ENCODE measurements at places on chromosomes 16 and 17.

DNA sequence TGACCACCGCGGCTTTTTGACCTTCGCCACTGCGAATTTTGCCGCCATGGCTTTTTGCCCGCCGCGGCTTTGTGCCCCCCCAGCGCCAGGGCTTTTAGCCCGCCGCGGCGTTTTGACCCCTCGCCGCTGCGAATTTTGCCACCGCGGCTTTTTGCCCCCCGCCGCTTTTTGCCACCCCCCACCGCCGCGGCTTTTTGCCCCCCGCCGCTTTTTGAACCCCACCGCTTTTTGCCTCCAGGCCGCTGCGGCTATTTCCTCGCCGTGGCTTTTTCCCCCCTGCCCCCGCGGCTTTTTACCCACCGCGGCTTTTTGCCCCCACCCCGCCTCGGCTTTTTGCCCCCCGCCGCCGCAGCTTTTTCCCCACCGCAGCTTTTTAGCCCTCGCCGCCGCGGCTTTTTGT is 134.8 kb upstream of the TP53TG3C start:
- DNase-seq: no peak

DNA sequence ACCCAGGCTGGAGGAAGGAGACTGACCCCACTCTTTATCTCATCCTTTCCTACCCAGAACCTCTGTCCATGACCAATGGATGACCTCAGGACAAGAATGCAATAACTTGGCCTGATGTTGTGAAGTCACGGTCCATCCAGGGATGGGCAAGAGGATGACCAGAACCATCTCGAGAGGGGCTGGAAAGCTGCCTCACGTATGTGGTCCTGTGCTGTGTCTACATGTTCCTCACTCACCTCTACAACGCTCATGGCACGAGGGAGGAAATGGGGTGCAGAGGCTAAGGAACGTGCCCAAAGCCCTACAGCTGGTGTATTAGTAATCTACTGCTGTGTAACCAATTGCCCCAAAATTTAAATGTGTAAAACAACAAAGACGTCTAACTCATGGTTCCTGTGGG is 7.3 kb upstream of the KCTD5 start:
- DNase-seq: no peak

DNA sequence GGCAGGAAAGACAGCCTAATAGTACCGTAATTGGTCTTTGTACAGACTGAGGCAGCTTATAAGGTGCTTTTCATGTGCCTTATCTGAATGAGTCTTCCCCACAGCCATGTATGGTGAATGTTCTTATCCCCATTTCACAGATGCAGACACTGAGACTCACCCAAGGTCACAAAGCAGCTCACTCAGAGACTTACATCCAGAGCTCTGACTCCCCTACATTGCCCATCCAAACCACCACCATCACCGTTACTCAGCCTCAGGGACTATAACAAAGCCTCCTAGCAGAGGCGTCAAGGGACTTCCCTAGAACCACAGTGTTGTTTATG is 627 bp upstream of the GPR179 start:
- DNase-seq: no peak

DNA sequence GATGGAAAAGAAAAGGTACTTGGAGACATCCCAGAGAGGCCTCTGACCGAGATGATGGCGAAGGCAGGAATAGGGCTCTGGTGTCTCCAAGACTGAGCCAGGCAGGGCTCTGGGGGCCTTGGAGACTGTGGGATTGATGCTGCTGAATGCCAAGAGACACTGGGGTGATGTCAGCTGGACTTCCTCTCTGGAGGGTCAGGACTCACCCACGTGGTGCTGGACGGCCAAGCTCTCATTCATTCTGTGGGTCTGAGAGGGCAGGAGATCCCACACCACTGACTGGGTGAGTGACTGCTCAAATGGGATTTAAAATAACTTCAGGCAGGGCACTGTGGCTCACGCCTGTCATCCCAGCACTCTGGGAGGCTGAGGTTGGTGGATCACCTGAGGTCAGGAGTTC is 64.8 kb downstream of the NT5M start:
- DNase-seq: no peak

GRCh38 chr16:81610144-81610842 is 165.7 kb downstream of the CMIP start:
- DNase-seq: no peak

DNA sequence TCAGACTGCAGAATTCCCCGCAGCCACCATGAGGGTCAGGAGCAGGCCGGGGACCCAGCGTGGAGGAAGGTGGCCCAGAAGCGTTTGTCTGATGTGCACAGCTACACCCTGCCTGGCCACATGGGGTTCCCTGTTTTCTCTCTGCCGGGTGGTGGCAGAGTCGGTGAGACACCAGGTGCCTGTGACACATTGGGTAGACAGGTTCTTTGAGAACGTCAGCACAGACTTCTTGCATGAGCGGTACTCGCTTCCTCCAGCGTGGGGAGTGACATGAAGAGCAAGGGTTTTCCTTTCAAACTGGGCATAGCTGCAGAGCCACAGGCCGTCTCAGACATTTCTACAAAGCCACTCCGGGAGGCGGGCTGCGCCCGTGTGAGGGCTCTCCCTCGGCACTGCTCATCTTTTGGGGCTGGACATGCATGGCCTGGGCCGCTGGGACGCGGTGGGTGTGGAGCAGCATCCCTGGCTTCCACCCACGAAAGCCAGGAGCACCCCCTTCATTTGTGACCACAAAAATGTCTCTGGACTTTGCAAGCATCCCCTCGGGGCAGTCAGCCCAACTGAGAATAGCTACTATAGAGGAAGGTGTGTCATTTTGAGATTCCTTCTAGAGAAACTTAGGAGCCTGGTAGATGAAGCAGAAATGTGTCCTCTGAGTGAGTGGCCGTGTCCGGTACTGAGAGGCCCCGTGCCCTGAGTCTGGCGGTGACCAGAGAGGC is 26.0 kb downstream of the NME3 start:
- no peak for DNase-seq

DNA sequence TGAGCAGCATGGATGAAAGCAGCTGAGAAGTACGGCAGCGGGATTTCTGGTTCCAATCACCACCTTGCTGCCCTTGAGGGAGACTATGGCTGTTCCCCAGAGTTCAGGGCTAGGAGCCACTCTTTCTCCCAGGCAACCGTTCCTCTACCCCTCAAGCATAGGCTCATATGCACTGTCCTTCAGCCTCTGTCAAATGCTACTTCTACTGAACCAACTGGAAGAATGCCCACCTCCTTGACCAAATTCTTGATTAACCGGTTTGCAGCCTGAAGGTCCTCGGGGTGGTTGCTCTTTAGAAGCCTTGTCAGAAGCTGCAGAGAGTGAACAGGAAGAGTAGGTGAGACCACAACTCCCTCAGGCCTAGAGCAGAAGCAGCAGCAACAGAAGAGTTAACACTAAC is 23.8 kb downstream of the GGA2 start:
- no peak for DNase-seq

DNA sequence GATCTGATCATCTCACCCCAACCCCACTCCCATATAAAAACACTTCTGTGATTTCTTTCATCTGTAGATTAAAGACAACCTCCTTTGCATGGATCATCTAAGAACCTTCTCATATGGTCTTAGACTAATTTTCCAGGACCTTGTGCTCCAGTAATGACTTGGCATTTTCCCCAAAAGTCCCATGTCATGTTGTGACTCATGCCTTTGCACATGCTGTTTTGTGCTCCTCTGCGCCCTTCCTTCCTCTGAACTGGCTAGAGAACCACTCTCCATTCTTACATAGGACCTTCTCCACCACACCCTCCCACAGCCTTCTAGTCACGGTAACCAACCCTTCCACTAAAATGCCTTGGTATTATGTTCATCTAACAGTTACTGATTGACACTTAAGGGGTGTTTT is 99.5 kb upstream of the AXIN2 start:
- DNase-seq: no peak

GRCh38 chr16:31202414-31203375 is at the start of gene PYCARD:
TSS of gene PYCARD (minus strand) at chr16:31202760. CDS start at chr16:31202690, 70 bp downstream.
- DNase-seq: peak; percentile 51

DNA sequence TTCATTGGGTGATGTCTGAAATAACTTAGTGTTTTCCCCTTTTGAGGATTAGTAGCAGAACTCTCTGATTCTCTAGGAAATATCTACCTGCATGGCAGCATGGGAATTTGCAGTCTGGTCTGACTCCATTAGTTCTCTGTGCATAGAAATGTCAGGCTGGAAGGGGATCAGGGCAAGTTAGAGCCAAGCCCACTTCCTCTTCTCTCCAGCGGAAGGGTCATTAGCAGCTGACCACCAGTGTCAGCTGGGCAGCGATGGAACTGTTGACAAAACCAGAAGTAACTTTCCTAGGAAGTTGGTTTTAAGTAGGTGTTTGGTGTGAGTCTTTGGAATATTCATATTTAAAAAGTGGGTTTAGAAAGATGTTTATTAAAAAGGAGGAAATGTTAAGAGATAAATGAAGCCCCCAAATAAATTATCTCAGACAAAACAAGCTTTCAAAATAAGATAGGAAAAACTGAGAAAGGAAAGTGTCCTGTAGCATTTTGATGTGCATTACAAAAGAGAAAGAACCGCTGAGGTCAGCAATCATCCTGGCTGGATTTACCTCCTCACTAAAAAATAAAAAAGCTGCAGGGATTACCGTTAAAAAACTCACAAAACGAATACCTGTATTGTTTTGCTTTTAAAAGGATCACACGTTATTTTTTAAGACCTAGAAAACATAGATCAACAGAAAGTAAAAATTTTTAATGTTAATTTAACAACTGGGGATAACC is 32.4 kb upstream of the MMD start:
- DNase-seq: no peak

GRCh38 chr17:48834973-48835372 is 4.1 kb downstream of the CALCOCO2 start:
- no peak for DNase-seq

DNA sequence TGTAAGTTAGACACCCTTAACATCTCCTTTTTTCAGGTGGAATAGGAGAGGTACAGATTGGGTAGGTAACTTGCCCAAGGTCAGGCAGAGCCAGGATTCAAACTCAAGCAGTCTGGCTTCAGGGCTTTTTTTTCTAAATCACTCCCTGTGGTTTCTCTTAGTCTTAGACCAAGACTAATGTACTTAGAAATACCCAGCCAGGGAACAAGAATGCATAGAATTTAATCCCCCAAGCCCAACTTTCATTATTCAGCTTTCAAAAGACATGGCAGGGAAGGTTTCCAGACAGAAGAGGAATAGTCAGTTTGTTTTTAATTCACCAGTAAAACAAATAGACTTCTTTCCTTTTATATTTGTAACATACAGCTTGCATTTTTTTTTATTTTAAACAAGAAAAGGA is 305.2 kb upstream of the RBFOX1 start:
- no peak for DNase-seq

GRCh38 chr16:17109413-17109812 is 361.3 kb downstream of the XYLT1 start:
- DNase-seq: no peak

- no peak for DNase-seq
These were observed 50.7 kb upstream of the ADORA2B start for GRCh38 chr17:15894258-15894657.

DNA sequence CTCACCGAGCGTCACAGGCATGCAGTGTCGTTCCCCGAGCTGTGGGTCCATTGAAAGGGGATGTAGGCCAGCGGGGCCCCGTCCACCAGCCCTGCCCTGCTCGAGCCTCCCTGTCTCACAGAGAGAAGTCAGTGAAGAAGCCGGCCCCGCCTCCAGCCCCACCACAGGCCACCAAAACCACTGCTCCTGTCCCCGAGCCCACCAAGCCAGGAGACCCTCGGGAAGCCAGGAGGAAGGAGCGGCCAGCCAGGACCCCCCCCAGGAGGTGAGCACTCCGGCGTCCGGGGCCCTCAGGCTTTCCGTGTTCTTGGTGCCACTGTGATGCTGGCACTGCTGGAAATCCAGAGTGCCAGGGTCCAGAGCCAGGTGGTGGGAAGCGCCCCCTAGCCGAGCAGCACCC is 13.9 kb upstream of the IL17C start:
- DNase-seq: no peak

DNA sequence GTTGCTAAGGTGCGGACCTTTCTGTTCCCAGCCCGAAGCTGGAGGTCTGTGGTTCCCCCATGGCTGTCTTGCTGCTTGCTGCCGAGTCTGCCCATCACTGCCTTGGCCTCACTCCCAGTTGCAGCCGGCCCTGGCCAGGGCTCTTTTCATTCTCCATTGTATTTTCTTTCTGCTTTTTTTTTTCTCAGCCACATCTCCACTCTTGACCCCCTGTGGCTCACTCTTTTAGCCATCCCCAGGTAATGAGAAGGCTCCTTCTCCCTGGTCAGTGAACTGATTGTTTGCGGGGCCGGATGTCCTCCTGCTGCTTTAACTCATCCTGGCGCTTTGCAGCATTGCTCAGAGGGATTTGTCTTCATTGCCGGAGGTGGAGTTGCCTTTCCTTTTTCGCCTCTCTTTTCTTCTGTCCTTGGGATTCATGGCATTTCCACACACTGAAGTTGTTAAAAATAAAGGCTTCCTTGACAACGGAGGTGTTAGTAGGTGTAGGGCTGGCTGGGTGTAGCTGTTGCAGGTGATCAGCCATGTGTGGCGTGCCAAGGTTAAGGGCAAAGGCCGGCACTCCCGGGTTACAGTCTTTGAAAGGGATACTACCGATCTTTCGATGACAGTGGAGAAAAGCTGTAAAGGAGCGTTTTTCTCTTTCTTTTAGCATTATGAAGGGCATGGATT is 34.1 kb downstream of the MAP2K6 start:
- DNase-seq: no peak

DNA sequence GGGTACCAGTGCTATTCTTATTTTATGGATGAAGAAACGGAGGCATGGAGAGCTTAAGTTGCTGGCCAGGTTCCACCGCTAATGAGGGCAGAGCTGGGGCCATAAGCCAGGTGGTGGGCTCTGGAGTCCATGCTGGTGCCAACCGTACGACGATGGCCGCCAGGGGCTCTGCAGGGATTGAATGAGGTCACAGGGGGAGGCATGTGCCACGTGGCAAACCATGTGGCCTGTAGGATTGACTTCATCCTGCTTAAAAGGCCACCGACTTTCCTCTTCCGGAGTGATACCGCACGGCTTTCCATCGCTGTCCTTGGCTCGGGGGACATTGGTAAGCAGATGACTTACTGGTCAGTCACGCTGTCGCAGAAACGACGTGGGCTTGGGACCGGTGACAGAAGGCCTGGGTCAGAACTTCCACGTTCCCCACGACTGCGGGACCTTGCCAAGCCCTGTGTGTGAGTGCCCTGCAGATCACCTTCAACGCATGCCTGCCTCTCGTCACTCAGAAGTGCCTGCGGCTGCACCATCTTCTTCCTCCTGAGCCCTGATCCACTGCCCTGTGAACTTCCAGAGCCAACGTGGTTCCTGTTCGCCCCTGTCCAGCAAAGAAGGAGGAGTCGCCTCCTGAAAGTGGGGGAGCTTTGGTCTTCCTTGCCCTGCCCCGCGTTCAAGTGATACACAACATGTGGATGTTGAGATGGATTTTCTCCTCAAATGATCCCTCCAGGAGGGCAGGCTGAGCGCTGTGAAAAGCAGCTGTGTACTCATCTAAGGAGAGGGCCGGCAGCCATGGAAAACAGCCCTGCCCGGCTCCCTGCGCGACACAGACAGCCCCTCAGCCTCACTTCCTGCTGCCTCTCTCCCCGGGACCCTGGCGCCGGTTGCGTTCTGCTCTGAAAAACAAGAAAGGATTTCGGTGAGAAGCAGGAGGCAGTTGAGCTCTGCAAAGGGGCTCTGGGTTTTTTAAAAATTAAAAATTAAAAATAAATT is 176.7 kb downstream of the C16orf95 start:
- no peak for DNase-seq

- DNase-seq: no peak
These were observed 67.6 kb upstream of the RBBP6 start for GRCh38 chr16:24471561-24472350.
